ENCODE measurements at places on chromosomes 12 and 14.

DNA sequence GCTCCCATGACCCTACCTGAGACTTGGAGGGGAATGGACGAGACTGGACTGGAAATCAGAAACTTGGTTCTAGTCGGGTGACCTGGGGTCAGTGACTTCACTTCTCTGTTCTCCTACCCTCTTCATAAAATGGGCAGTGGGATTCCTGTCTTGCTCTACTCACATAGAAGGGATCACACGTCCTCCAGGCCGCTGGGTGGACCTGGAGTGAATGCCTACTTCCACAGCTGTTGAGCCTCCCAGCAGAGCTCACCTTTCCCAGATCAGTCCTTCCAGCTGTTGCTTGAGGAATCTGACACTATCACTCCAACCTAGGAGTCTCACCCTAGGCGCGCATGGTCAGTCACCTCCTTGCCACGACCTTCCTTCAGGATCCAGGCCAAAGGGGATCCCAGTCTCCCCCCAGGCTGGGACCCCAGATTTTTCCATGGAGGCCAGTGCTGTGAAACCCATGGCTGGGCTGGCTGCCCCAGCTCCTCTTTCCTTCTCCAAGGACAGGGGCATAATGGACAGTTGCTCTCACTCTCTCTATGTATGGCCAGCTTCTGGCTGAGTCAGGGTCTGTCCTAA is 637 bp downstream of the ACVRL1 start:
- DNase-seq = no peak

- no peak for DNase-seq
These were observed 456 bp upstream of the TMPO start for GRCh38 chr12:98514982-98515286.

GRCh38 chr12:100669922-100670321 is 96.4 kb downstream of the GAS2L3 start:
- DNase-seq = no peak

- no peak for DNase-seq
These were observed 59.5 kb upstream of the FUT8 start for GRCh38 chr14:65352964-65353530.

GRCh38 chr12:71186571-71187288 is 28.9 kb upstream of the TSPAN8 start:
- DNase-seq = no peak

DNA sequence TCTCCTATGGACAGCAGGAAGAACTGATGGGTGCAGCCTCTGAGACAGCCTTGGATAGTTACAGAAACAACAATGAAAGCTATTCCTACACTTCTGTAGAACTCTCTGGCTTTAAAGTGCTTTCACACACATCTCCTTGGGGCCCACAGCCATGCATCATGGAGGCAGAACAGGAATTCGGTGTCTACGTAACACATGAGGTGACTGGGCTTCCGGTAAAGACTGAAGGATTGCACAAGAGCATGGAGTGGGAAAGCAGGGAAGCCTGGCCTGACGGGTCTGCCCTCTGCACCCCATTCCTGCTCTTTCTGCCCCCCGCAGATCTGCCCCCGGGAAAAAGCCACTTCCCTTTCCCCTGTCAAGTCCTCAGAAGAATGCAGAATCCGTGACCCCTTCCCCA is 82.6 kb downstream of the VWF start:
- DNase-seq = no peak

GRCh38 chr12:69330475-69331473 is 17.4 kb upstream of the LYZ start:
- DNase-seq = no peak

- DNase-seq = no peak
These were observed 298.6 kb downstream of the AKAP6 start for GRCh38 chr14:32627545-32628298.

DNA sequence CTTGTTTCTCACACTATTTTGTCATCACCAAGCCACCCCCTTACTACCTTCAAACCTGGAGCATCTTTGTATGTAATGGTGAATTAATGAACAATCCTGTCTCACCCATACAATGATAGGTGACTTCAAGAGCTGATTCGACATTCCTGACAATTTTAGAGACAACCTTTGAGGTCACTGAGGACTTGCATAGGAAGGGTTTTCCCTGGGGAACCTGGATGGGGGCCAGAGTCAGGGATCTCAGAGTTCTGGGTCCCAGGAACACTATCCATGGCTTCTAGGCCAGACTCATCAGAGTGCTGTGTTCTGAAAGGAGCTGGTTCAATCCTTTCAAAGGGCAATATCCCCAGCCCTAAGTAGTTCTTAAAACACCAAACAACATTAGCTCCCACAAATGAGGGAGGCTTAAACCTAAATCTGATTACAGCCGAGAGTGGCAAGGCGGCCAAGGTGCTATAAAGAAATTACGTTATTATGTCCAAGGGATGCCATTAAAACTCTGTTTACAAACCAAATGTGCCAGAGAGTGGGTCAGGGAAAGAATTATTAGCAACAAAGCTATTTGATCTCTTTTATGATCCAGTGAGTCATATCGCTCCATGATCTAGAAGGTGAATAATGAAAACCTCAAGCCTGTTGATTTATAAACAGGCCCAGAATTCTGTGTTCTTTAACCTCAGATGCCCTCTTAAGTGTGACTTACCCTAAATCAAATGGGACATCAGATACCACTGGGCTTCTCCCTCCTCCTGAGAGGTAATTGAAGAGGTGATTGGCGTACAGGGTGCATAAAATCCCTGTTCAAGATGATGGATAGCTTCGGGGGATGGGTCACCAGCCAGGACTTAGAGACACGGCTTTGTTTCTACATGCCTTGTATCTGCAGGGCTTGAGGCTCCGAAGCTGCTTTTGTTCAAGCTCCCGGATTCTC is 230.2 kb upstream of the TBX3 start:
- no peak for DNase-seq

DNA sequence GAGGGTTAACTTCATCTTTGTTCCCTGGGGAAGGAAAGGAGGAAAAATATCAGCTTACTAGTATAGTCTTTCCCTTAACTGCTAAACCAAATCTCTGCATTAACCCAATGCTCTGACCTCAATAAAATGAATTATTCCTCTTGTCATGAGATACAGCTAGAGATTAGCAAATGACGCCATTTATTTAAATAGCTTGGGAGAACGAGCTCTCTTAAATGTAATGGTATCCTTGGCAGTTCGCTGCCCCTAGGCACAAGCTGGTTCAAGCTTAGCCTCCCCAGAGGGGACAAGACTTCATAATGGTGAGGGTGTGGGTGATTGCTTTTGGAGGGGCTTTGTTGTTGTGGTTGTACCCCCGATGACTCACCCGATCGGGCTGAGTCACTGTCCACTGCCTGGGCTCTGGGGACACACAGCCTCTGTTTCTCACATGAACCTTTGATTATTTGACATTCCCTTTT is 19.6 kb downstream of the FNTB start:
- no peak for DNase-seq

- DNase-seq = no peak
These were observed 248.5 kb downstream of the IPO8 start for GRCh38 chr12:30447061-30447750.

DNA sequence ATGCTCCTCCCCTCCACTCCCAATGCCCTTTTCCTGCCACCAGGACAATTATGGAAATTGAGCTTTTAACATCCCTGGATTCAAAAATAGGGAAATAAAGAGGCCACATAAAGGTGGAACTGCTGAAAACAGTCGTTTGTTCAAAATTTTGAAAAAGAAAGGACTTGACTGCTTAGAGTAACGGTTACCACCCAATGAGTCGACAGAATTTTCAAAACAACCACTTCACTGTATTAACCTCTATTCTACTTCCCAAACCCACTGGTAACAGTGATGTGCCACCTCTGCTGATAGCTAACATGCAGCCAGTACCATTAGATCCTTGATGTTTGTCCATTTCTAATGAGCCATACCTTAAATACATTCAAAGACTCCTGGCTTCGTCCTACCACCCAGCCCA is 4.9 kb downstream of the ST8SIA1 start:
- no peak for DNase-seq

GRCh38 chr12:68572661-68573060 is 38.0 kb upstream of the RAP1B start:
- no peak for DNase-seq

DNA sequence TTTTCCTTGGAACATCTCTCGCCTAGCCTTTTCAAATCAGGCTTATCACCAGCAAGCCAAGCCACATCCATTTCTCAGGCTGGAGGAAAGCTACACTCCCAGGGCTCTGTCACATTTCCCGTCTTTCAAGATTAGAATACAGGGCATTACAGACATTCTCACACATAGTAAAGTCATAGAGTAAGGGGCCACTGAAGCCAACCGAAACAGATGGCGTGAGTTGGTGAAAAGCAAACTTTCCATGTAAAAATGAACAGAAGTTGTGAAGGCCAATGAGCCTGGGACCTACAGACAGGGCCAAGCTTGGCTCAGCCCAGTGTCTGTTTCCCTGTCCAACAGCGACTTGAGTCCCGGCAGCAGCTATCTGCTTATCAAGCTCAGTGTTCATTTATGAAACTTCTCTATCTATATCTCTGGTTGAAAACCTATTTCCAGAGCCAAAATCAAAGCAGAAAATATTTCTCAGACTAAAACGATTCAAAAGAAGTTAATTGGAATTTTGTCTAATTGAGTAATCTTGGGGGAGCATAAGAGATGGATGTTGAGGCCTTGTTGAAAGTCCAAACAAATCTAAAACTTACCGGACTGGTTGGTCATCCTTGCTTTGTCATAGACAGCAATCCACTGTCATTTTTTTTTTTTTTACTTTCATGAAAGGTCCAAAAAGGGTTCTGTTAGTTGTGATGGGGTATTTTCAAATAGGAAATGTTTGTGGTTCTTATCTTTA is 105.6 kb downstream of the DAAM1 start:
- no peak for DNase-seq

- no peak for DNase-seq
These were observed 627 bp downstream of the HOXC8 start for GRCh38 chr12:54009171-54010052.

DNA sequence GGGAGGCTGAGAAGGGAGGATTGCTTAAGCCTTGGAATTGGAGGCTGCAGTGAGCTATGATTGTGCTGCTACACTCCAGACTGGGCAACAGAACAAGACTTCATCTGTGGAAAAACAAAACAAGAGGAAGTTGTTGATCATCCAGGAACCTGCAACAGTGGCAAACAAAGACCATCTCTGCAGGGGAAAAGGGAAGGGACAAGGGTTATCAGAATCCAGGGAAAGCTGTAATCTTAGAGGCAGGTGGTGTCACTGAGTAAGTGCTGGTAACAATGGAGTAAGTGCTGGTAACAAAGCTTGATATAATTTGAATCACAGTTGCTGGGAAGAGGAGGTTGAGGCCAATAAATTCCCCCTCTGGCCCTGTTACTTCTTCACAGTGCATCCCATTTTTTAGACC is 27.5 kb upstream of the DCN start:
- DNase-seq = no peak
